Daoy (cell line): ENCODE measurements at places on chromosomes 3 and 15. TPM values are rescaled to one million over a fixed set of nuclear protein-coding genes. Genes with fewer than 3 reads are reported as not detected.

DNA sequence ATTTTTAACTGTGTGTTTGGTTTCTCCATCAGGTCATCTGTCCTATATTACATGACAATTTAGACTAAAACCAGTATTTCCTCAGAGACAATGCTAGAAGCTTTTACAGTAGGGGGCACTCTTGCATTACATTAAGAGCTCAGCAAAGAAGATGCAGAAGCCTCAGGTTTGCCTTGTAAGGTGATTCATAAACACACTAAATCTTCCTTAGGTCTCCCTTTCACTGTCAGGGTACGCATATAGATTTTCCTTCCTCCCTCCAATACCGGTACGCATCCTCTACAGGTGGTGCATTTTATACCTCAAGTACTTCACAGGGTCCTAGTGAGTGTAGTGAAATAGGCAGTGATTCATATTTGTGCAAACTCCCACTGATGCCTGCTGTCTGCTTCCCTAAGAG is 46.5 kb downstream of the CD86 start:
- peak; percentile 43 for DNase-seq

DNA sequence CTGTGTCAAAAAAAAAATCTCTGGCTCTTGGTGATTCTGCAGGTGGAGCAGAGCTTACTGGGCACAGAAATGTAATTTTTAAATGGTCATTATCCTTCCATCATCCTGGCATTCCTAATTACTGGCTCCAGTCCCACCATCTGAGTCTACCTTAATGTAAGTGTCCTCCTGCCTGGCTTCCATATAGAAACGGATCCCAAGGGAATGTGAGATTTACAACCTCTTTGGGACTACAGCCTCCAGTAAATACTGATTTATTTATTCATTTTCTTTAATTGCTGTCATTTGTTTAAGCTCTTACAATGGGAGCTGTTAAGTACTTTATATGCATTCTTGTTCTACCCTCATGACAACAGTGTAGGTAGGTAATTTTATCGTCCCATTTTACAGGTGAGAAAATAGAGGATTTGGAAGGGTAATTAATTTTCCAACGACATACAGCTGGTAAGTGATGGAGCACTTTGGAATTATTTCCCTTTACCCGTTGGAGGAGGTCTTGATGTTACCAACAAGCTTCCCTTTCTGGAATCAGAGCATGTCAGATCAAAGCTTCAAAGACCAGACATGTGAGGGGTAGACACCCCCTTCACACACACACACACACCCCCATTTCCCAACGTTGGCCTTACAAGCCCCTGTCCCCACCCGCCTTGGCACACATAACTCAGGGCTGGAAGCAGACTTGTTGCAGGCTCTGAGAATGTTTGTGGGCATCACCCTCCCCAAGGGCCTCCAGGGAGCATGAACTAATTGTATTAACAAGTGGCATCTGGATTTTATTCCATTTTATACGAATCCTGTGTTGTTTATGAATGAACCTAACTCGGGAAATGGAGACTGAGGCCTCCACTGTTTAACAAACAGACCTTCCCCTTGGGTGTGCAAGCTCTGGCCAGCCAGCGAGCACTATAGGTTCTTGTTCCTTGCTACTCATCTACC is 116.9 kb downstream of the ALDH1A2 start:
- no peak for DNase-seq

DNA sequence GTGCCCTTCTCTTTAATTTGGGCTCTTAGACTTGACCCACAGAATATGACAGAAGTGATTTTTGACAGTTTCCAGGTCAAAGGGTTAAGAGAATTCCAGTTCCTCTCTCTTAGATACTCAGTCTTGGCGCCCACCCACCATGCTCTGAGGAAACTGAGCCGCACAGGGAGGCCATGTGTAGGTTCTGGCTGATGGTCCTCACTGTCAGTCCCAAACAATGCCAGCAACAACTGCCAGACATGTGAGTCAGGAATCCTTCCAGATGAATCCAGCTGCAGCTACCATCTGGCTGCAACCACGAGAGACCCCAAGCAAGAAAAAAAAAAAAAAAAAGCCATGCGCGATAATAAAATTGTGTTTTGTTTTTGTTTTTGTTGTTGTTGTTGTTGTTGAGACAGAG is 326.6 kb downstream of the MAGI1 start:
- no peak for DNase-seq

- no peak for DNase-seq
Measured at GRCh38 chr3:75650191-75650590, 13.9 kb upstream of the FRG2C start.

GRCh38 chr15:72964542-72964941 is 87.7 kb upstream of the NEO1 start:
- no peak for DNase-seq

- DNase-seq: no peak
Measured at GRCh38 chr3:10351013-10351735, 30.3 kb upstream of the SEC13 start.

- no peak for DNase-seq
Measured at GRCh38 chr3:195751560-195751959, 30.8 kb downstream of the MUC20 start.

DNA sequence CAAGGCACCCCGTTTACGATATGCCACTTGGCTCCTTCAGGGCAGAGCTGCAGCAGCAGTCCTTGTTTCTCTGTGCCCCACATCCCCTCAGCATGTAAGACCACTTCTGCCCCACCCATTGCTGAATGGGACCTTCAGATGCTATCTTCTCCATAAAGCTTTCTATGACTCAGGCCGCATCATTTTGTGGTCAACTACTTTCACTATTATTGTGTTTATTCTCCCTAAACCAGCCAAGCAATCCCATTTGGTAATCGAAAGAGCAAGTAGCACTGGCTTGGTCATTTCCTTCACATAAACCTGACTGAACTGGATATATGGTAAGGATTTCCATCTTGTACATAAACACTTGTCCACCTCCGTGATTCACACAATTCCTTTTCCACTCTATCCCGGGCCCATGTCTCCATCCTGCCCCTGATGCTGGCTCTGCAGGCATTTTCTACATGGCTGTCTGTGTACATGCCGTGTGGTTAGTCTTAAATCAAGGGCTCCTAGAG is 25.7 kb downstream of the LIPC start:
- DNase-seq: peak; percentile 87

DNA sequence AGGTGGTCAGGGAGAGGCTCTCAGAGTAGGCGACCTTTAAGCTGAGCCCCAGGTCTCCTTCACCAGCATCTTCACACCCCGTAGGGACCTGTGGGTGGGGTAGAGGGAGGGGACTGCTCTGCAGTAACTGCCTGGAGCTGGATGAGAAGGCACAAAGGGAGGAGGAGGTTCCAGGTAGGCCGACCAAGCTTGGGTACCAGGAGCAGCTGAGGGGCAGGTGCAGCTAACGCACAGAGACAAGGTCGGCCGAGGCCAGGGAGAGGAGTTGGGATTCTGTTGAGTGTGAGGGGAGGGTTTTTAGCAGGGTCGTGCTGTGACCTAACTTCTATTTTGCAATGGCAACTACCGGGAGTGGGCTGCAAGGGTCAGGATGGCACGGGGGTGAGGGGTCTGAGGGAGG is 5.9 kb upstream of the GRIP2 start:
- no peak for DNase-seq

DNA sequence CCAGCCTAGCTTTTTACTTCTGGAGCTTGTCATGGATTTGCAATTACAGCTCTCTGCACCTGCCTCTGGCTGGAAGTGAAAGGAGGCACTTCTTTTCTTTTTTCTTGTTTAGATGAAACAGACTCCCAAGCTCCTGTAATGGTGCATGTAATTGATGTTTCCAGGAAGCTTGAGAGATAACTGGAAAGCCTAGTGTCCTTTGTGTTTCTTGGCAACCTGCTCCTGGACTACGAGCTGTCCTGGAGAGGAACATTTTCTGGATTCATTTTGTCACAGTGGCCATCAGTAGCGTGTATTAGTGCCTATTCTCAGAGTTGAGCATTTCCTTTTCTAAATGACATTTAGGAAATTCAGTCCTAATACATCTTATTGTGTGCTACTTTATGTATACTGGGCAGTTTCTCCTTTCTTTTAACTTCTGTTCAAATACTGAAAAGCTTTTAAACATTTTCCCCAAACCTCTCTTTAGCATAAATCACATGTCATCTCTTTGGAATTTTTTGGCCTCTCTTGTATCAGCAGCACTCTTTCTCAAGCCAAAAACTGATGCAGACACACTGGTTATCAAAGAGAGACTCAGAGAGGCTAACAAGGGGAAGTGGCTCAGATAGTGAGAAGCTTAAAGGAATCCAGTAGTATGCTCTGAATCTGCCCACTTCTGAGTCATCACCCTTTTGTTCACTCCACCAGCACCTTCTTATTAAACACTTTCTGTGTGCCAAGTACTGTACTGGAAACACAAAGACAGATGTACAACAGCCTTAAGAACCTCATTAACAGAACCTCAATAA is 62.6 kb upstream of the SLC2A2 start:
- peak; percentile 87 for DNase-seq

DNA sequence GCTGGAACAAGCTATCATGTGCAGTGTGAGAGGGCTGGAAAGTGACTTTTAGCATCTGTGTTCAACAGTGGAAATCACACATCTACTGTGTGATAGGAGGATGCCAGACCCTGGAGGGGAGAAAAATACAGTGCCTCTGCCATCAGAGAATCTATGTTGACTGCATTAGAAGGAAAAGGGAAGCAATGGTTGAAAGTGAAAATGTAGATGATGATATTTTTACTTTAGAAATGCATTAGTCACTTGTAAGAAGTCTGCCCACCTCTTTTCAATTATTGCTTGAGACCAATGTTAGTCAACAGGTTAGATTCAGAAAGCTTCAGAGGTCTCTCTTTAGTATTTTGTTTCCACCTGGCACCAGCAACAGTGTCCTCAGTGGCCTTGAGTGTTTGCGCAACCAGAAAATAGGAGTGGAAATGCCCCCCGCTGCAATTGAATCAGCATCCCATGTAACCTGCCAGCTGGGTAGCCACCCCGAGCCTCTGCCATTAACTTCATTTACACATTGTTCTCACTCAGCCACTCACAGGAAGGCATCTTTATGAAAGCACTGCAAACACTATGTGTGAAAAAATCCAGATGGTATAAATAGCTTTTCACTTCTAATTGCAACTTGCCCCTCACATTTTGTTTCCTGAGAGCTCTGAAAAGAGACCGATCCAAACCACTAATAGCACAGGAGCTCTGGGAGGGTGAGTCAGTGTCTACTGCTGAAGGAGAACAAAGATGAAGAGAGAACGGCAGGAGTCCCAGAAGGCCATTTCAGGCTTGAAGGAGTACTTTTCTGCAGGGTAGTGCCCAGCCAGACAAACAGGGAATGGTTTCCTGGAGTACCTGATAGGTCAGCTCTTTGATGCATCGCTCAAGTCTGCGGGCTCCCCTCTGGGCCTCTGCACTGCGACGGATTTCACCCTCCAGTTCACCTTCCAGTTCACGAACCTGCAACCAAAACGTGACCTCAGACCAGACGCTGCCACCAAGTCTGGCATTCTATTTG is 92.1 kb downstream of the HHLA2 start:
- DNase-seq: peak; percentile 32

- no peak for DNase-seq
Measured at GRCh38 chr3:131782751-131783150, 252.1 kb downstream of the CPNE4 start.

DNA sequence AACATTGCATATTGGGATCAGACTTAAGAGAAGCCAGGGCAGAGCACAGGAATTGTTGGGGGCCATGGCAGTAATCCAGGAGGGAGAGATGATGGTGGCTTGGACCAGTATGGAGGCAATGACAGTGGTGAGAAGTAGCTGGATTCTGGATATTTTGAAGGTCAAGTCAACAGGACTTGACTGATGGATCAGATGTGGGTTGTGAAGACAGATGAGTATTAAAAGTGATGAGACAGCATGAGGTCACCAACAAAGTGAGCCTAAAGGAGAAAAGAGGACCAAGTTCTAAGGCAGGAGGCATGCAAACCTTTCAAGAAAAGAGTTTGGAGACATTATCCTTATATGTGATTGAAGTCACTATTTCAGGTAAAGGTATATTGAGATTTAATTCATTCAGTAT is 56.6 kb upstream of the TIPARP start:
- DNase-seq: no peak

GRCh38 chr3:189398656-189399055 is 226.9 kb downstream of the TPRG1 start:
- no peak for DNase-seq

DNA sequence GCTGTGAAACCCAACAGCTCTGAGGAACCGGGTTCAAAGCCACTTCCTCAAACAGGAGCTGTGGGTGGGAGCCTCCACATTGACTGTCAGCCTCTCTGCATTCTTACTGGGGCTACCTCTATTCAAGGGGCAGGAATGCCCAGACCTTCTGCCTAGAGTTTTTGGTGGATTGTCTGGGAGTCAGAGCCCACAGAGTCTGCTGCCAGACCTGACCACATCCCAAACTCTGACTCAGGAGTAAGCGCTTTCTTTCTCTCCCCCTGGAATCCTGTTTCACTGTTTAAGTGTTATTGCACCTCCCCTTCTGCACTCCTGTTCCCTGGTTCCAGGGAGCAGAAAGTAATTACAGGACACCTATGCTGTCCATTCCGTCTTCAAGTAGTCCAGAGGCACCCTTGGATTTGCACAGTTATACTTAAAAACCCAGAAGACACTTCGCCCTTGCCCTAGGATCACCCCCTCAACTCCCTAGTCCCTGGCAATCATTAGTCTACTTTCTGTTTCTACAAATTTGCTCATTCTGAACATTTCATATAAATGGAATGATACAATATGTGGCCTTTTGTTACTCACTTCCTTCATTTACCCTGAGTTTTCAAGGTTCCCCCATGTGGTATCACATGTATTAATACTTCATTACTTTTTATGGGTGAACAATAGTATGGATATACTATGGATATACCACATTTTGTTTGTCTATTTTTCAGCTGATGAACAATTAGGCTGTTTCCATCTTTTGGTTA is 37.9 kb upstream of the TJP1 start:
- DNase-seq: peak; percentile 85

- DNase-seq: no peak
Measured at GRCh38 chr3:156463123-156463522, 91.8 kb downstream of the SSR3 start.

DNA sequence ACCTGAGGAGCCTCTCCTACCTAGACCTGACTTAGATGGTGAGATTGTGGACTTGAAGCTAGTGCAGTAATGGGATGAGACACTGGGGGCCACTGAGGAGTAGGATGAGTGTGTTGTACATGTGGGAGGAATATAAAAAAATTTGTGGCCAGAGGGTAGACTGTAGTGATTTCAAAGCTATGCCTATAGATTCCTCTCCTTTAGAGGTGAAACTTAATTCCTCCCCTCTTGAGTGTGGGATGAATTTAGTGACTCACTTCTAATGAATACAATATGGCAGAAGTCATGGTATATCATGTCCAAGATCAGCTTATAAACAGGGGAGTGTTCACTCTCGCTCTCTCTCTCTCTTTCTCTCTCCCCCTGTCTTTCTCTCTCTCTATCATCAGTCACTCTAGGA is 6.7 kb downstream of the ZNF860 start:
- no peak for DNase-seq

GRCh38 chr3:174859756-174860155 is 622 bp downstream of the NAALADL2 start:
- no peak for DNase-seq

GRCh38 chr3:164417955-164418354 is 660.3 kb downstream of the SI start:
- DNase-seq: no peak

Gene LSAMP
- total RNA-seq: 7.1 and 17.6 TPM in 2 replicates

Gene ZNF619
- 1.1 and 1.7 TPM in 2 replicates for total RNA-seq

Gene TMC3
- total RNA-seq: not detected in 2 replicates

Gene CLDN1
- total RNA-seq: 5.3 and 7.3 TPM in 2 replicates

Gene SLC6A20
- total RNA-seq: not detected in 2 replicates

Gene GAP43
- total RNA-seq: 0.06 and 0.12 TPM in 2 replicates

Gene VPS33B
- 11.3 and 17.0 TPM in 2 replicates for total RNA-seq

Gene PML
- 42.0 and 46.5 TPM in 2 replicates for total RNA-seq

Gene VEPH1
- total RNA-seq: 74.1 and 87.1 TPM in 2 replicates
